Activated CD8-positive, alpha-beta T cell treated with anti-CD3 and anti-CD28 coated beads for 36 hours (primary cell): ENCODE measurements at places on chromosomes 7 and 10.

GRCh38 chr10:123868038-123869019 lies 23.3 kb downstream of the CPXM2 start:
- no peak overlapping the region for H3K27ac ChIP-seq
- H3K27me3 ChIP-seq = peaks cover 7% of the 10 kb centered on the region
- no peak for DNase-seq
- H3K4me1 ChIP-seq = no peaks in the 10 kb centered on the region
- H3K36me3 ChIP-seq = no peaks in the 10 kb centered on the region

DNA sequence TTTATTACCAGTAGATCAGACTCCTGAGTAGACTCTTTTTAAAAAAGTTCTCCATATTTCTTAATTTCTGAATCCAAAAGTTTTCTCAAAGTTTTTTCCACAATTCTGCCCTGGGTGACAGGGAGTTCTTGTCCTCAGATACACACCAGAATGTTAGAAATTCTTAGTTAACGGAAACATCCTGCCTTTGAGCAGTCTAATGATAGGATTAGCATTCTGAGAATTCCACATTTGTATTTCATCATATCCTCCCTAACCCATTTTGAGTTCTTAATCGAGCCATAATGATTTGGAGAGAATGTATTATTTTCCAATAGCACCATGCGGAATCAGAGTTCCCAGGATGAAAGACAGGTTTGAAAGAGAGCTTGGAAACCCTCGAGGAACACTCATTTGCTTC lies 28.9 kb upstream of the MRPS33 start:
- no peaks in the 10 kb centered on the region for H3K4me1 ChIP-seq
- no peak for DNase-seq
- peaks cover 20% of the 10 kb centered on the region for H3K27me3 ChIP-seq

DNA sequence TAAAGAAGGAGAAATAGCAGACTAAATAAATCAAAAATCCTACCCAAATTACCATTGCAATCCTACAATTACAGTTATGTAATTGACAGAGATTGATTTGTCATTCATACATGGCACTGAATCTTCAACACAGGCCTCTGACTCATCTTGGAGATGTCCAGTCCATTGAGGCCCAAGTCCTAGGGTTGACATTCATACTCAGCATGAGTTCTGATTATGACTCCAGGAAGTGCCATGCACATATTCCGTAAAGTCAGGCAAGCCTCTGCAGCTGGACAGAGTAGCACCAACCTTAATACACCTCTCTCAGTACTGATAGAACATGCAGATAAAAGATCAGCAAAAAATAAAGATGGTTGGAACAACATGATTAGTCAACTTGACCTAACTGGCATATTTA lies 353.7 kb upstream of the NFE2L3 start:
- DNase-seq = no peak
- H3K4me3 ChIP-seq = no peak overlapping the region
- peaks cover 2% of the 10 kb centered on the region for H3K4me1 ChIP-seq
- no peak overlapping the region for H3K27ac ChIP-seq
- peaks cover 10% of the 10 kb centered on the region for H3K27me3 ChIP-seq
- no peaks in the 10 kb centered on the region for H3K36me3 ChIP-seq

- no peaks in the 10 kb centered on the region for H3K27me3 ChIP-seq
- H3K4me3 ChIP-seq = no peak overlapping the region
- H3K27ac ChIP-seq = no peak overlapping the region
- no peak for DNase-seq
Observed at GRCh38 chr7:98196706-98197605, 14.3 kb upstream of the BHLHA15 start.

DNA sequence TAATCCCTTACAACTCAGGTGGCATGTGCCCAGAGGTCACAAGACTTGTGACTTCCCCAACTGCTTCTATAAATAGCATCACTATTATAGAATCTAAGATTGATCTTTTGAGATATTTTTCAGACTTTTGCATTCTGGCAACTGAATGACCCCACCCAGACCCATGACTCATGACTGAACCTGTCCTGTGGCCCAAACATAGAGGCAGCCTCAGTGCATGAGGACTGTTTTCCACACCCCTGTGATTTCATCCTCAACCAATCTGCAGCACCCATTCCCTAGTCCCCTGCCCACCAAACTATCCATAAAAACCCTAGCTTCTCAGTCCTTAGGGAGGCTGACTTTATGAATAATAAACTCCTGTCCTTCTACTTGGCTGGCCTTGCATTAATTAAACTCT lies 84.5 kb downstream of the MICU1 start:
- H3K27ac ChIP-seq = no peak overlapping the region
- no peak for DNase-seq
- H3K36me3 ChIP-seq = peaks cover 38% of the 10 kb centered on the region
- H3K4me3 ChIP-seq = no peak overlapping the region
- H3K27me3 ChIP-seq = no peaks in the 10 kb centered on the region

DNA sequence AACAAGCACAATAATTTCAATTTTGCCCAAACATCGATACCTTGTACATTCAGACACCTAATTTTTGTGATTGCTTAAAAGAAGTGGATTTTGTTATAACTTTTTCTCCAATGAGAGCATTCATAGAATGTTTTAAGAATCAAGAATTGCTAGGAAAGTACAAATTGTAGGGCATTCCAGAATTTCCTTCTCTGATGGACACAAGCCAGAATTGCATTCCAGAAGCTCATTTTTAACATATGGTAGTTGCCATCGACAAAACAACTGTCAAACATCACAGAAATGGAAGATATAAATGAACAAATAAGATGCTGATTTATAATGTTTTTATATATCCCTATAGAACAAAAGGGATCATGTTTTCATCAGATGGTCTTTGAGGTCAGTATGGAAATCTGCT lies 258.4 kb upstream of the NPVF start:
- DNase-seq = no peak
- no peaks in the 10 kb centered on the region for H3K4me1 ChIP-seq
- no peaks in the 10 kb centered on the region for H3K27me3 ChIP-seq
- H3K4me3 ChIP-seq = no peak overlapping the region
- H3K36me3 ChIP-seq = no peaks in the 10 kb centered on the region
- no peak overlapping the region for H3K27ac ChIP-seq

DNA sequence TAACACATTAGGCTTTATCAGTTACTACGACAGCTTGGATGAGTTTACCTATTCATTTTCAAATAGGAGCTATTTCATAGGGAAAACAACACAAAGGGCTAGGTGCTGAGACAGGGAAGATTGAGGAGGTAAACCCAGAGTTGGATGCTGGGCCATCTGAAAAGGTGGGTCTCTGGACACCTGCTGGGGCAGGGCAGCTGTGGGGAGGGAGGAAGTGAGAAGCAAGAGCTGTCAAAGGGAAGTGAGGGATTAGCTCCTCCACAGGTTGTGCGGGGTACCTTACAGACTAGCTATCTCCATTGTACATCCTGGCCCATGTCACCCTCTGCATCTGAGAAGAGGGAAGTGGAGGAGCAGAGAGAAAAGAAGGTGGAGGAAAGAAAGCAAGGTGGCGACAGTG lies 48.9 kb downstream of the BLNK start:
- H3K27ac ChIP-seq = no peak overlapping the region
- H3K4me1 ChIP-seq = no peaks in the 10 kb centered on the region
- H3K4me3 ChIP-seq = no peak overlapping the region
- H3K36me3 ChIP-seq = no peaks in the 10 kb centered on the region
- H3K27me3 ChIP-seq = no peaks in the 10 kb centered on the region
- no peak for DNase-seq

DNA sequence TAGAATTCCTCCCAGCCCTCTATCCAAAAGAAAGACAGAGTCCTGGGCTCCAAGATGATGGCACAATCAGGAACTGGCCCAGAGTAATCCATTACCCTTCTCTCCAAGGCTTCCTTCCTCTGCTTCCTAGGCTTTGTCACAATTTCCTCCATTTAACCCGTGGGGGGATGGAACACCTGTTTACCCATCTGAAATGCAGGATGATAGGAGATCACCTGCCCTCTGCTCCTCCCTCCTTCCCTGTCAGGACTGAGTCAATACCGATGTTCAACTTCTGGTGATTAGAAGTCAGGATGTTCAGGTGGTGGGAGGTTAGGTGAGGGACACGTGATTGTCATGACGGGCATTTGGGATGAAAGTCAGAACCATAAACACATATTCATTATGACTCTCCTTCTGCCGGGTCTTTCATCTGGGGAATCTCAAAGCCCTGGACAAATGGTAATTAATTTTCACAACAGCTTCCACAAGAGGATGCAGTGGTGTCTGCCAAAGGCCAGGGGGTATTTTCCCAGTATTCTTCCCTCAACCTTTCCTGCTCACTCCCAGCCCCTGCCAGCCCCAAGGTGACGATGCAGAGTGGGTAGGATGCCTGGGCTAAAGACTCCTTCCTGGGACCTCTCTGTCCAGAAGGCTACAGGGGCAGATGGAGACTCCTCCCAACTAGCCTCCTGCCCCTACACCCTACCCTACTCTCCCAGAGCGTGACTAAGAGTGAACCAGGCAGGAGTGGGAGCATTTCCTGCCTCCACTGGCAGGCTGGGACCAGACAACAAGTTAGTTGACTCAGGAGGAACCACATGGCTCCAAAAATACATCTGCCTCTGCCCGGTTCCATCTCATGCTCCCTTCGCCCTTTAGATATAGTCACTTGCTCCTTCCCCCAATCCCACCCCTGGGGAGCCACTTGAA lies 27.9 kb downstream of the DUSP5 start:
- H3K27ac ChIP-seq = no peak overlapping the region
- no peaks in the 10 kb centered on the region for H3K27me3 ChIP-seq
- H3K4me1 ChIP-seq = peaks cover 68% of the 10 kb centered on the region
- H3K36me3 ChIP-seq = peaks cover 2% of the 10 kb centered on the region

- peaks cover 3% of the 10 kb centered on the region for H3K4me1 ChIP-seq
- no peak for DNase-seq
- H3K36me3 ChIP-seq = peaks cover 42% of the 10 kb centered on the region
- no peaks in the 10 kb centered on the region for H3K27me3 ChIP-seq
- no peak overlapping the region for H3K27ac ChIP-seq
Observed at GRCh38 chr7:152176797-152177196, 151.3 kb downstream of the GALNT11 start.

GRCh38 chr10:44355630-44356029 lies 29.3 kb downstream of the CXCL12 start:
- no peaks in the 10 kb centered on the region for H3K36me3 ChIP-seq
- H3K27me3 ChIP-seq = no peaks in the 10 kb centered on the region
- no peak overlapping the region for H3K4me3 ChIP-seq
- no peak overlapping the region for H3K27ac ChIP-seq
- no peaks in the 10 kb centered on the region for H3K4me1 ChIP-seq

GRCh38 chr7:128217030-128217805 lies 23.9 kb upstream of the LEP start:
- no peak for DNase-seq
- no peaks in the 10 kb centered on the region for H3K4me1 ChIP-seq
- H3K27me3 ChIP-seq = no peaks in the 10 kb centered on the region
- no peak overlapping the region for H3K4me3 ChIP-seq
- no peaks in the 10 kb centered on the region for H3K36me3 ChIP-seq

DNA sequence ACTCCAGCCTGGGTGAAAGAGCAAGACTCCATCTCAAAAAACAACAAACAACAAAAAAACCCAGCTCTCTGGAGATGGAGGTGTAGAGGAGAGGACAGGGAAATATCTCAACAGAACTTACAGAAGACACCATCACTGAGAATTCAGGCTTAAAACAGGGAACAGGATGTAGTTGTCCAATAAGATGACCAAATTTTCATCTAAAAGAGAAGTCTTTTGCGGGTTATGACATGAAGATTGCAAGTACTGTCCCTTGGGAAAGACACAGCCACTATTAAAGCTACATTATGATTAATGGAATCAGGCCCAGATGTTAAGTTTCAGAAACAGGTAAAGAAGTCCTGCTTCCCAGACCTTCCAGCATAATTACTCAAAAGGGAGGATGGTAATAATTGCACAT lies 235.2 kb upstream of the NRP1 start:
- H3K27me3 ChIP-seq = peaks cover 7% of the 10 kb centered on the region
- no peaks in the 10 kb centered on the region for H3K36me3 ChIP-seq
- H3K4me1 ChIP-seq = no peaks in the 10 kb centered on the region
- H3K27ac ChIP-seq = no peak overlapping the region
- no peak overlapping the region for H3K4me3 ChIP-seq

DNA sequence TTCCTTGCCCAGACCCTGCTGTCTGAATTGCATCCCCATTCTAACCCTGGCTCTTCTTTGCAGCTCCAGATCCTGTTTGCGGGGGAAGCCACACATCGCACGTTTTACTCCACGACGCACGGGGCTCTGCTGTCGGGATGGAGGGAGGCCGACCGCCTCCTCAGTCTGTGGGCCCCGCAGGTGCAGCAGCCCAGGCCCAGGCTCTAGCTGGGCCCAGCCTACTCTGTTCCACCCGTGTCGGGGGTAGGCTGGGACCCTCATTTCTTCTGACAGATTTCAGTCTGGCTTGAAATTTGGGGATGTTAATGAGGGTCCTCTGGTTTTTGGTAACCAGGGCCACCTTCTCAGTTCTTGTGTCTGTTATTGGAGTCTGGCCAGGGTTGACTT lies 2.7 kb upstream of the MTG1 start:
- H3K4me3 ChIP-seq = peak overlapping the region; percentile 26
- H3K36me3 ChIP-seq = peaks cover 13% of the 10 kb centered on the region
- H3K27me3 ChIP-seq = no peaks in the 10 kb centered on the region
- peak overlapping the region; percentile 97 for H3K27ac ChIP-seq
- H3K4me1 ChIP-seq = peaks cover 50% of the 10 kb centered on the region

GRCh38 chr10:80203835-80204676 lies 1.3 kb downstream of the ANXA11 start:
- peak; percentile 36 for DNase-seq
- peak overlapping the region; percentile 91 for H3K27ac ChIP-seq
- H3K27me3 ChIP-seq = no peaks in the 10 kb centered on the region
- H3K4me1 ChIP-seq = peaks cover 51% of the 10 kb centered on the region

DNA sequence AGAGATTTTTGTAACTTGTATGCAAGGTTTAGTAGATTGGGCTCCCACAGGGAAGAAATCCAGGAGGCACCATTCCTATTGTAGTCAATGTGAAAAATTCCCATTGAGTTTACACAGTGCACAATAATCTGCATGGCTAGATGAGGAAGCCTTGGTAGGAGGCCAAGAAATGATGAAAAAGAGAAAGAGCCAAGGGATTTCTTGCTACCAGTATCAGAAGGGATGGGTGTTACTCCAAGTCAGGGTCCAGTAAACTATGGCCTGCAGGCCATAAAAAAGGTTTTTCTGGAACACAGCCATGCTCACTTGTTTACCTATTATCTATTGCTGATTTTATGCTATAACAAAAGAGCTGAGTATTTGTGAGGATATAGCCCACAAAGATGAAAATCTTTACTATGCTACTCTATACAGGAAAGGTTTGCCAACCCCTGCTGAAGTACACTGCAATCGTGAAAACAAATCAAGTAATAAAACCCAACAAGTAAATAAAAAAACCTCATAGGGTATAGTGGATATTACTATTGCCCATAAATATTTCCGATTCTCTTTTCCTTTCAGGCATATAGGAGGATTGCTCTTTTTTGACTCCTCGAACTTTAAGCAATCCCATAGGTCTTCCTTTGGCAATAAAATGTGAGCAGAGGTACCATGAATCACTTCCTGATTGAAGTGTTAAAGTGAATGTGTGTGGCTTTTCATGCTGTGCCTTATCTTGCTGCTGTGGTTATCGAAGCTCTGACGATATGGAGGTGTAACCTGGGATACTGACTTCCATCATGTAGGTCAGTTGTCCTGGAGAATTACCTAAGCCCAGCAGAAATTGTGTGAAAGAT lies 256.3 kb upstream of the MAGI2 start:
- no peaks in the 10 kb centered on the region for H3K27me3 ChIP-seq
- DNase-seq = no peak
- no peaks in the 10 kb centered on the region for H3K4me1 ChIP-seq
- no peak overlapping the region for H3K4me3 ChIP-seq
- H3K36me3 ChIP-seq = no peaks in the 10 kb centered on the region

GRCh38 chr10:89414879-89415821 lies 782 bp downstream of the IFIT5 start:
- peaks cover 36% of the 10 kb centered on the region for H3K36me3 ChIP-seq
- peak overlapping the region; percentile 89 for H3K27ac ChIP-seq
- peak overlapping the region; percentile 86 for H3K4me3 ChIP-seq
- H3K4me1 ChIP-seq = peaks cover 55% of the 10 kb centered on the region

- DNase-seq = no peak
- no peaks in the 10 kb centered on the region for H3K4me1 ChIP-seq
- no peak overlapping the region for H3K4me3 ChIP-seq
- no peaks in the 10 kb centered on the region for H3K27me3 ChIP-seq
- H3K27ac ChIP-seq = no peak overlapping the region
Observed at GRCh38 chr7:15703732-15704131, 17.2 kb upstream of the MEOX2 start.
